Hippocampal formation (tissue), 2 donors: ENCODE measurements at places on chromosomes 3 and 15.

DNA sequence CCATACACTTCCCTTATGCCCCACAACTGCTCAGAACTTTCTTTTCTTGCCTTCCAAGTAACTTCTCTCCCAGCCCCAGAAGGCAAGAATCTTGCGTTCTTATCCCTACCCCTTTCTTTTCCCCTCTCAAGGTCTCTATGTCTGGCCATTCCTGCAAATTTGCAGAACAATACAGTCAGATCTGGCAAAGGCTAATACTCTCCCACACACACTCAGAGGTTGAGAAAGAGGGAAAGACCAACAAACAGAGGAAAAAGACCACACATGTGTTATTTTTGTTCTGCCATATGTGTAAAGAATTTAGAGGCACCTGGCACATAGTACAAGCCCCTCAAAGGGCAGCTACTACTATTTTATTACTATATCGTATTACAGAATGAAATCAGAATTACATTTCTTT is 25.7 kb downstream of the GJD2 start:
- no peak for DNase-seq

DNA sequence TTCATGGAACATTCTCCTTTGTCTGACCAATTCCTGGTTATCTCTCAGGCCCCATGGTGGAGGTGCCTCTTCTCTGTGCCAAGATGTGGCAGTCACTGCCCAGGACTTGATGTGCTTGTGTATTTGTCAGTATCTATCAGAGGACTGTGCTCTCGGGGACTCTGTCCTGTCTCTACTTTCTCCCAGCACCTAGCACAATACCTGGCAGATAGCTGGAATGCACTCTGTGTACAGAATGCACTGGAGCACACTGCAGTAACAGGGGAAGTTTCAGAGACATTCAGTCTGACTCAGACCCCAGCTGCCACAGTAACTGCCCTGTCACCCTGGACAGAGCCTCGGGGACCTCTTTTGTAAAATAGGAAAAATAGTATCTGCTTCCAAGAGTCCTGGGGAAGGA is 34.6 kb upstream of the SV2B start:
- DNase-seq = no peak

- DNase-seq = peak; percentile 22
These were observed 38.8 kb downstream of the TM2D3 start for GRCh38 chr15:101613130-101614000.

DNA sequence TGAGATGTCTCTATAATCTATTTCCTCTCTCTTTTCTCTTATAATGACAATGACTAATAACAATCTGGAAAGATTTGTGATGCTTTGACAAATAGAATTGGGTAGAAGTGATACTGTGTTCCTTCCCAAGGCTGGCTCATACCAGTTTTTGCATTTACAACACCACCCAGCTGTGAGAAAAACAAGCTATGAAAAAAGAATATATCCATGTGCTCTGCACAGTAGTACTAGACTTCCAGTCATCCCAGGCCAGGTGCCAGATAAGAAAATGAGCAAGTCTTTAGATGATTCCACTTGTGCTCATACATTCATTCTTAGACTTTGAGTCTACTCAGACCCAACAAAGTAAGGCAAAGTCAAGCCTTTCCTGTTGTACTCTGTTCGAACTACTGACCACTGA is 350.2 kb upstream of the POU1F1 start:
- no peak for DNase-seq

DNA sequence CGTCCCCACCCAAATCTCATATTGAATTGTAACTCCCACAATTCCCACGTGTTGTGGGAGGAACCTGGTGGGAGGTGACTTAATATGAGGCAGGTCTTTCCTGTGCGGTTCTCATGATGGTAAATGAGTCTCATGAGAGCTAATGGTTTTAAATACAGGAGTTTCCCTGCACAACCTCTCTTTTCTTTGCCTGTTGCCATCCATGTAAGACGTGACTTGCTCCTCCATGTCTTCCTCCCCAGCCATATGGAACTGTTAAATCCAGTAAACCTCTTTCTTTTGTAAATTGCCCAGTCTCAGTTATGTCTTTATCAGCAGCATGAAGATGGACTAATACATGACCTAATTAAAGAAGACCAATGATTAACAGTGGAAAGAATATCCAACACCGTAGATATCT is 56.6 kb downstream of the SSR3 start:
- no peak for DNase-seq

DNA sequence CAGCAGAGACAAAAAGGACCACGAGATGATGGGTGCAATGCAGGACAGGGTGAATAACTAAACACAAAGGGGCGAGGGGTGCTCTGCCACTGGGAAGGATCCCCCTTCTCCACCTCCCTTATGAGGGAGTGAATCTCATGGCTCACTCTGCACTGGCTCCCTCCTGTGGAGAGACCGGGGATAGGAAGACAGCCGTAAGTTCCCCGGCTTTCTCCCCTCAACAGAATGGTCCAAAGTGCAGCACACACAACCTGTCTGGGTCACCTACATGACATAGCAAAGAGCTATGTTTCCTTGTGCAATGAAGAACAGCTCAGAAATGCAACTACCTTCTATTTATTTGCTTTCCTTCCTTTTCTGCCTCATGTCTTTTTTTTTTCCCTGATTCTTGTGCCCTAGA is 7.8 kb upstream of the ACSBG1 start:
- DNase-seq = no peak

DNA sequence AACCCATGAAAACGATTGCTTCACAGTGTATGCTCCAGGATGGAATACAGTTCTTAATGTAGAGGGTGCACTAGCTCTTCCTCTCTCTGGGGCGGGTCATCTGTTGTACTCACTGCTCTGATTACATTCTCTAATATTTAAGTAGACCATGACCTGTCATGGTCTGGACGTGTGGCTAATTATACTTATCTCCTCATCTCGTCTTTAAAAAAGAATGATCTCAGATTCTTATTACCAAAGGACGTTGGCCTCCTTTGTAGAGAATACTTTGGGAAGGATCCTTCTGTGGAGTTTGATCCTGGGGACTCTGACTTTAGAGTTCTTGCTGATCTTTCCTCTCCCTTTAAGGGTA is 48.4 kb upstream of the TRAK1 start:
- DNase-seq = no peak

- no peak for DNase-seq
These were observed at the start of gene CLRN1 for GRCh38 chr3:150972366-150973071. TSS of gene CLRN1 (minus strand) at chr3:150972727. CDS start at chr3:150972708, 19 bp downstream.

GRCh38 chr3:172700256-172700655 is 10.6 kb downstream of the NCEH1 start:
- DNase-seq = no peak

GRCh38 chr15:26260517-26261133 is 397.5 kb upstream of the ATP10A start:
- DNase-seq = peak; percentile 5

- no peak for DNase-seq
These were observed 292.4 kb upstream of the SGO1 start for GRCh38 chr3:20478436-20478835.

DNA sequence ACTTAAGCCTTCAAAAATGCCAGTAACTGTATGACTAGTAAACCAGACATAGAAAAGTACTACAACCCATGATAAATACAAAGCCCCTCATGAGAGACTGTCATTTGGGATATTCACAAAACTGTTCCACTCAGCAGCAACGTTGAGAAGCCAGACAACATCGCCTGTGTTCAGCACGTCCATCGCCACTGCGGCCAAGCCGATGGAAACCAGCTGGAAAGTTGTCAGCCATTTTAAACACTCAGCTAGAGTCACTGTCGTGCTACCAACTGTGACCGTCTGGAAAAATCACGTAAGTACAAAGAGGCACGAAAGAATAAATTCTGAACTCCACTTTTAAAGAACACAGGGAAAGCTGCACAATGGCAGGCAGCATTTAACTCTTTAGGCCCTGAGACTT is 340.7 kb upstream of the WNT5A start:
- no peak for DNase-seq

GRCh38 chr15:74844319-74845207 is 1.6 kb upstream of the ULK3 start:
- DNase-seq = no peak

DNA sequence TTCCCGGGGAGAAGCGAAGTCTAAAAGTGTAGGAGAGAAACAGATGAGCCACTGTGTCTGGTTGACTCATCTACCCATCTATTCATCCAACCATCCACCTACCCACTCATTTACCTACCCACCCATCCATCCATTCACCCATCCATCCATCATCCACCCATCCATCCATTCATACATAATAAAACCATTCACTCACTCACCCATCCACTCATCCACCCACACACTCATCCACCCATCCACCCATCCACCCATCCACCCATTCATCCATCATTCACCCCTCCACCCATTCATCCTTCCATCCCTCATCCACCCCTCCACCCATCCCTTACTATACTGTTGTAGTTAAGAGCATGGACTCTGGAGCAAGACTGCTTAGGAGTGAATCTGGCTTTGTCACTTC is 136.4 kb upstream of the ATP2B2 start:
- DNase-seq = no peak

GRCh38 chr3:156873906-156874305 is 47.8 kb downstream of the LEKR1 start:
- no peak for DNase-seq

DNA sequence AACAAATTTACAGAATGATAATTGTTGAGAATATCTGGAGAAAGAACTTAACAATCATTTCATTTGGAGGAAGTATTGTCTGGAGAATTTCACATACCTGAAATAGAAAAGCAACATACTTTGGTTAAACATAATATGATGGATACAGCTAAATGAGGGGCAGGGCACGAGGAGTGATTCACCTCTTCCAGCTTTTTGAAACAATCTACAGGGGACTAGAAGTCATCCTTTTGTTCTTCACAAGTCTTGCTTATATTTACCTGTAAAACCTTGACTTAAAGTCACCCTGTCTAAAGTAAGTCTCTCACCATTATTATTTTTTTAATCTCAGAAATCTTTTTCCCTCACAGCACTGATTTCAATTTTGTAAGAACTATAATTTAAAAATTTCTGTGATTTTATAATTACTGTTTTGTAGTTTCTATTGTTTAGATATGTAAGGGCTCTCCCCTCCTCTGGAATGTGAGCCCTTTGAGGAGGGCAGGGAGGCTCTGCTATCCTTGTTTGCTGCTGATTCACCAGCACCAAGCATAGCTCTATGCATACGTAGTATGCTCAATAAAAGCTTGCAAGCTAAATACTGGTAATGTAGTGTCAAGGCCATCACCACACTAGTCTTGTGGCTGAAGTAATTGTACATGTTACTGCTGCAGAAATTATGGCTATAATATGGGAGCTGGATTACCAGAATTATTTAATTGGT is 193.9 kb upstream of the THRB start:
- no peak for DNase-seq

GRCh38 chr3:64741341-64741740 is 53.5 kb upstream of the ADAMTS9 start:
- DNase-seq = no peak

DNA sequence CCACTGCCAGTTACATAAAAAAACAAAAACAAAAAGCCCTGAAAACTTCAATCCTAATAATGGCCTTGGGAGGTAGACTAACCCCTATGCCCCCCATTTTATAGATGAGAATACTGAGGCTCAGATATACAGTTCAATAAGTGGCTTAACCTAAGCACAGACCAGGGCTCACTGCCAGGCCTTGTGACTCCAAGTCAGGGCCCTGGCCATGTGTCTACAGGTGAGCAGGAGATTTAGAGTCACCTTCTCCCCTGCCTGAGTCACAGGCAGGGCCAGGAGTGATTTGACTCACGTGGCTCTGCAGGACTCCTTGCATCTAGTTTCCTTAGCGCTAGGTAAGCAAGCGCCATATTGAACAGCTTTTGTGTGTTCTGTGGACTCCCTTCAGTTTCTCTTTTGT is 98.6 kb upstream of the ETV5 start:
- DNase-seq = no peak

GRCh38 chr15:96353930-96354730 is 23.6 kb downstream of the NR2F2 start:
- DNase-seq = no peak
